ENCODE measurements at places on chromosomes 2 and 18.

GRCh38 chr2:113190871-113191270 lies 17.1 kb downstream of the PSD4 start:
- DNase-seq = no peak

DNA sequence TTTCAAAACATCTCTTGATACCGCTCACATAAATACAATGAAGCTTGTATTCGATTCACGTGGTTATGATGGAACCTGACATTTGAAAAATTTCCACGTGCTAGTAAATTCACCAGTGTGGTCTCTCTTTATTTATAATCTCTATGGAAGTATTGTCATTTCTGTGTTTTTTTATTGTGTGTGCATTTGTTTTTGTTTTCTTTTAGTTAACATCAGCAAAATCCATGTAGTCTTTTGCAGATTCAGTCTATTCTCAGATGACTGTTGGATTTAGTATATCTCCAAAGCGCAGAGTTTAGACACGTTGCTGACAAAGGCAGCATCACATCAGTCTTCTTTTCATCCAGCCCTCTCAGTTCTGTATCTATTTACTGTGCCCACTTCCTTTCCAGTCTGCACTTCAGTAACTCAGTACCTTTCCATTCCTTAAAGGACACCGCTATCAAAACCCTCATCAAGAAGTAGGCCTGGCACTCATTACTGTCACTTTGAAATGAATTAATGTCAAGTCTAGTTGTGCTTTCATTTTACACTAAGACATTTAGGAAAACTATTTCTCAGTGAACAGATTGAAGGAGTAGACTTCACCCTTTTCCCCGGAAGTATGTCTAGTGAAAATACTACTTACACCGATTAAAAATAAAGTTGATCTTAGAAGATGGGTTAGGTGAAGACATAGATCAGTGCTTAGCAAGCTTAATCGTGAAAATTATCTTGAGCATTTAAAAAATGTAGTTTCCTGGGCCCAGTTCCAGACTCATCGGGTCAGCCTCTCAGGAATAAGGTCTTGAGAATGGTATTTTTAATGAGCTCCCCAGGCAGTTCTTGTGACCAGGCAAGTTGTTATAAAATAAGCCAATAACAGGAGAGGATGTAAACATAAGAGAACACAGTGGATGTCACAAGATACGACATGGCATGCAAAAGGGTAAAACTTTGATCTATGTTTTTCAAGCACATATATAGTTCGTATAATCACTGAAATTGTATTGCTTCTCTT lies 506.8 kb upstream of the ZEB2 start:
- DNase-seq = no peak

DNA sequence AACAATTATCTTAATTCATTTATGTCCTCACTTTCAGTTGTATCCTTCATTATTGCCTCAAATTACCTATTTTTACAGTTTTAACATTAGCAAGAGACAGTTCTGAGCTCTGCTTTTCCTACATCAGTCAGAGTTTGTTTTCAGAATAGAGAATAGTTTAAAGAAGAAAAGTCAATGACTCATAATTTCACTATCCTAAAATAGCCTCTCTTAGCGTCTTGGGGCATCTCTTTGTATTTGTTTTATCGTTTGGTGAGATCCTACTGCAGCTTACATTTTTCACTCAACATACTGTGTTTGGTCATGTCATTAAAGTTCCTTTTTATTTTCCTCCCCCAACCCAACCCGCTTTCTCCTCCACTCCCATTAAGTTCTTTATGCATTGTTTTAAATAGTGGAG lies 3.8 kb downstream of the SEC11C start:
- no peak for DNase-seq

DNA sequence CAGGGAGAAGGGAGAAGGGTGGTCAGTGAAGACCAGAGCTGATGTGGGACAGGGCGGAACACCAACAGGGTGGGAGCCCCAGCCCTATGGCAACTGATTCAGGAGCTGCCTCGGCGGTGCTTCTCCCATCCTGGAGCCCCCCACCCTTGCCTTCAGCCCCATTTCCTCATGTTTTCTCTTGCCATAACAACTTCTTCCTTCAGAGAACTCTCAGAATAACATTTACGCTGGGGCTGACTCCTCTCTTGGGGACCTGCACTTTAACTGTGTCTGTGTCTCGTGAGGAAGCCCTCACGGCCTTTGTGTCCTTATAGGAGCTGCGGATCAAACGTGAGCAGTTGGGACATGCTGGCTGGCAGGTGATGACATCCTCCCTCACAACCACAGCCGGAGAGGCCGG lies 116.4 kb upstream of the SNTG2 start:
- no peak for DNase-seq

GRCh38 chr2:98065808-98066207 lies 21.2 kb upstream of the VWA3B start:
- no peak for DNase-seq

GRCh38 chr2:65458999-65459398 lies 26.6 kb upstream of the SPRED2 start:
- no peak for DNase-seq
